ENCODE measurements at places on chromosomes 2 and 18.

GRCh38 chr2:192391041-192391440, 196.3 kb upstream of the TMEFF2 start:
- no peak overlapping the region for H3K4me3 ChIP-seq
- no peaks in the 10 kb centered on the region for H3K4me1 ChIP-seq
- H3K27me3 ChIP-seq = no peaks in the 10 kb centered on the region
- no peak for DNase-seq
- no peak overlapping the region for H3K27ac ChIP-seq

- no peak overlapping the region for H3K4me3 ChIP-seq
- DNase-seq = no peak
- no peaks in the 10 kb centered on the region for H3K4me1 ChIP-seq
- no peaks in the 10 kb centered on the region for H3K27me3 ChIP-seq
Measured at GRCh38 chr2:17959833-17960232, 81.4 kb downstream of the KCNS3 start.

GRCh38 chr2:59732871-59733566, 820.4 kb downstream of the BCL11A start:
- no peaks in the 10 kb centered on the region for H3K27me3 ChIP-seq
- H3K4me1 ChIP-seq = no peaks in the 10 kb centered on the region
- H3K4me3 ChIP-seq = no peak overlapping the region
- no peaks in the 10 kb centered on the region for H3K36me3 ChIP-seq
- DNase-seq = no peak
- H3K27ac ChIP-seq = no peak overlapping the region

DNA sequence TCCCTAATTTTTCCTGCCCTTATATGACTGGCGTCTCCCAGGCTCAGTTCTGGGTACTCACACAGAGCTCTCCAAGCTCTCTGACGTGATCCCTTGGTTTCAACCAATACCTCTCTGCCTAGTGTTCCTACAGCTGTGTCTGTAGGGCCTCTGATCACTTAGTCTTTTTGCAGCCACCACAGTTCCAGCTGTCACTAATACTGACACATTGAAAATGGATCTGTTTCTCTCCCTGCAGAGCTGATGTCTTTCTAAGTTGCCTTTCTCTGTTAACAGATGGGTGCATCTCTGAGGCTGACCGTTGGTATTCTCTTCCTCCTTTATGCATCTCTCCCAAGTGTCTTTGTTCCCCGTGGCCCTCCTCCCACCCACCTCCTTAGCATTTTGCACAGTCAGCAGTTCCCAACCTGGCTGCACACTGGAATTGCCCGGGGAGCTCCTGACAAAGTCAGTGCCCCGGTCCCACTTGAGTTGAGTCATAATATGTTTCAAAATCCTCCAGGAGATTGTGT, 62.5 kb downstream of the CERS6 start:
- no peak overlapping the region for H3K27ac ChIP-seq
- no peak for DNase-seq
- no peaks in the 10 kb centered on the region for H3K27me3 ChIP-seq
- no peak overlapping the region for H3K4me3 ChIP-seq

- H3K36me3 ChIP-seq = no peaks in the 10 kb centered on the region
- H3K4me1 ChIP-seq = peaks cover 4% of the 10 kb centered on the region
- DNase-seq = peak; percentile 18
- H3K27me3 ChIP-seq = no peaks in the 10 kb centered on the region
- no peak overlapping the region for H3K4me3 ChIP-seq
Measured at GRCh38 chr2:61633250-61633649, 95.1 kb upstream of the XPO1 start.
